ENCODE measurements at places on chromosomes 1 and 21.

GRCh38 chr1:76546354-76546933, 320.8 kb upstream of the ST6GALNAC5 start:
- DNase-seq: no peak

GRCh38 chr1:57115030-57115614, 149.3 kb upstream of the C8B start:
- no peak for DNase-seq

- no peak for DNase-seq
These were observed 6.9 kb downstream of the RIPK4 start for GRCh38 chr21:41759926-41760325.

- no peak for DNase-seq
These were observed 2.2 kb downstream of the PAQR6 start for GRCh38 chr1:156245451-156246232.

- DNase-seq: no peak
These were observed 46.7 kb upstream of the SARS1 start for GRCh38 chr1:109167001-109167506.

DNA sequence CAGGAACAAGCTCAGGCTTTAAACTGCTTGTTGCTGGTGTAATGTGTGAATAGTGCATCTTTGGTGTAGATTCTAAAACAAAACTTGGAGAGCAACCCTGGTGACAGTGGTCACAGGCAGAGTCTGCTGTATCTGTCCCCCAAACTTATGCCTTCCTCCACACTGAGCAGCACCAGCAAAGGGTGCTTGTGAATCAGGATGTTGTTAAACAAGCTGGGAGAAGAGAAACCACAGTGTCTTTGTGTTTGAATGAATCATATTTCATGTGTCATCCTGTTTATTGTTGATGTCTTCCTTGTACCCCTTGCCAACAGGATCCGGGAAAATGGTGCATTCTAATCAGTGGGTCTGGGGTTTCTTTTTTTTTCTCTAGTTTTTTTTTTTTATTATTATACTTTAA, 91.9 kb upstream of the COG2 start:
- DNase-seq: no peak

GRCh38 chr1:205232127-205232820, 4.5 kb downstream of the TMCC2 start:
- DNase-seq: no peak

GRCh38 chr1:43509007-43509739, 21.5 kb upstream of the PTPRF start:
- DNase-seq: no peak

GRCh38 chr21:35692311-35692710, 368.0 kb downstream of the SETD4 start:
- DNase-seq: no peak

DNA sequence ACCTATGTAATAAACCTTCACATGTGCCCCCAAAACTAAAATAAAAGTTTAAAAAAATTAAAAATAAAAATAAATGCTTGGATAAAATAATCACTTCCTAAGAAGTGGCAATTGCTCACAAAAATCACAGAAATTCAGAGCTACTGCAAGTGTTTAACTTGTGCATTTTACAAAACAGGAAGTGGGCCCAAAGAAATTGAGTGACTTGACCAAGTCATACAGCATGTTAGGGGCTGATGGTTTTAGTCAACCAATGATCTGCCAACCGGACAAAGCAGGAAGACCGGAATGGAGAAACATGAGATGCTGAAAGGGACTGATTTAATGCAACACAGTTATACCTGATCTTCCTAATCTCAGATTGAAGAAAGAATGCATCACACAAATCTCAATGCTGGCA, 96.5 kb downstream of the SMYD2 start:
- no peak for DNase-seq

DNA sequence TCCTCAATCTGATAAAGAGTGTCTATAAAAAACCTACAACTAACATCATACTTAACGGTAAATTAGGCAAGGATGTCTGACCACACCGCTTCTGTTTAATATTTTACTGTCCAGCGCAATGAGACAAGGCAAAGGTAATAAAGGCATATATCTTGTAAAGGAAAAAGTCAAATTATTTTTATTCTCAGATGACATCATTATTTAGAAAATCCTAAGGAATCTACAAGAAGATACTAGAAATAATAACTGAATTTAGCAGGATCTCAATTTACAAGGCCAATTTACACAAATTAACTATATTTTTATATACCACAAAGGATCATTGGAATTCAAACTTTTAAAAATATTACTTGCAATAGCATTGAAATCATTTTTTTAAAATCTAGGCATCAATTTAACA, 29.4 kb downstream of the GJA4 start:
- DNase-seq: no peak
